ENCODE measurements at places on chromosomes 1 and 21. TPM values are rescaled to one million over a fixed set of nuclear protein-coding genes. Genes with fewer than 3 reads are reported as not detected.

The C1orf232 gene
- total RNA-seq = not detected

The DNALI1 gene
- 36.5 TPM for total RNA-seq

The MYBPH gene
- total RNA-seq = not detected

GRCh38 chr1:2383576-2383975 is 7.8 kb downstream of the MORN1 start:
- H3K4me3 ChIP-seq = no peak overlapping the region
- DNase-seq = no peak
- H3K4me1 ChIP-seq = no peaks in the 10 kb centered on the region
- H3K27me3 ChIP-seq = no peaks in the 10 kb centered on the region
- H3K36me3 ChIP-seq = no peaks in the 10 kb centered on the region

GRCh38 chr1:165904948-165905347 is 77.5 kb downstream of the UCK2 start:
- H3K27me3 ChIP-seq = no peaks in the 10 kb centered on the region
- no peak overlapping the region for H3K27ac ChIP-seq
- no peaks in the 10 kb centered on the region for H3K36me3 ChIP-seq
- DNase-seq = no peak

- no peak overlapping the region for H3K4me3 ChIP-seq
- no peak for DNase-seq
- H3K36me3 ChIP-seq = no peaks in the 10 kb centered on the region
- no peaks in the 10 kb centered on the region for H3K4me1 ChIP-seq
- no peaks in the 10 kb centered on the region for H3K27me3 ChIP-seq
Observed at GRCh38 chr1:222285526-222285925, 262.4 kb downstream of the HHIPL2 start.

DNA sequence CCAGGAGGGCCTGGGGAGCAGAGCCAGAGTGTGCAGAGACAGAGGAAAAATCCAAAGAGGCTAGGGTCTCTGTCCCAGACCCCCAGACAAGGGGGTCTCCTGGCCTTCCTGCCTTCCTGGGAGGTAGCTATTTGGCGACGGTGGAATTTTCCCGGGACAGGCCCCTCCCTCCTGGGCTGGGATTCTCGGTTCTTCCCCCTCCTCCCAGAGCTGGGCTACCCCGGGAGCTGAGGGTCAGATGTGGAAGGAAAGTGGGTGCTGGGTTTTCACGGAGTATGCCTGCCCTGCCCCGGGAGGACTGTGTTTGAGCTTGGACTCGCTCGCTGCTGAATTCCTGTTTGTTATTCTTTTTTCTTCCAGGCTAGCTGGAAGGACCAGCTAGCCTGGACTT is 759 bp downstream of the AMPD2 start:
- H3K4me3 ChIP-seq = peak overlapping the region; percentile 79
- no peaks in the 10 kb centered on the region for H3K36me3 ChIP-seq
- peaks cover 22% of the 10 kb centered on the region for H3K4me1 ChIP-seq
- peak; percentile 46 for DNase-seq
- no peaks in the 10 kb centered on the region for H3K27me3 ChIP-seq

GRCh38 chr1:240883490-240883889 is 271.5 kb upstream of the GREM2 start:
- no peaks in the 10 kb centered on the region for H3K27me3 ChIP-seq
- no peak overlapping the region for H3K4me3 ChIP-seq
- no peaks in the 10 kb centered on the region for H3K4me1 ChIP-seq
- no peak overlapping the region for H3K27ac ChIP-seq
- DNase-seq = no peak

DNA sequence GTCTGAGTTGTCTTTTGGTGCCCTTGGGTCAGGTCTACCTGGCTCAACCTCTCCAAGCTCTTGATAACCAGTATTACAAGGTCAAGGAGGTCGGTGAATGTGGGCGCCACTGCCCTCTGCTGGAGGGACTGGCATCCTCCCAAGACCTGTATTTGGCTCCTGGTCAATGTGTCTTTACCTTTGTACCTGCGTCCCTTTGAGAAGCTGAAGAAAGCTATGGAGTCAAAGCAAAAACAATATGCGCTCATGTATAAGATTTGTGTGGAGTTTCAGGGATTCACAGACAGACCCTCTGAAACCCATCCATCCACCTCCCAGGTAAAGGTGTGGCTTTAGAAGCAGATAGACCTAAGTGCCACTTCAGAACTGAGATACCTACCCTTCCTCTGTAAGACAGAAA is 61.8 kb upstream of the NBL1 start:
- H3K27me3 ChIP-seq = no peaks in the 10 kb centered on the region
- H3K4me1 ChIP-seq = no peaks in the 10 kb centered on the region
- no peak overlapping the region for H3K4me3 ChIP-seq
- peak; percentile 60 for DNase-seq

- H3K4me3 ChIP-seq = no peak overlapping the region
- H3K4me1 ChIP-seq = no peaks in the 10 kb centered on the region
- no peaks in the 10 kb centered on the region for H3K36me3 ChIP-seq
- no peaks in the 10 kb centered on the region for H3K27me3 ChIP-seq
- no peak overlapping the region for H3K27ac ChIP-seq
- DNase-seq = no peak
Observed at GRCh38 chr1:20160034-20160433, 20.9 kb downstream of the PLA2G2F start.

GRCh38 chr1:185208626-185209180 is 51.7 kb downstream of the SWT1 start:
- H3K4me3 ChIP-seq = no peak overlapping the region
- H3K36me3 ChIP-seq = no peaks in the 10 kb centered on the region
- no peaks in the 10 kb centered on the region for H3K4me1 ChIP-seq
- DNase-seq = no peak

- H3K4me3 ChIP-seq = no peak overlapping the region
- peak; percentile 64 for DNase-seq
- H3K27me3 ChIP-seq = no peaks in the 10 kb centered on the region
- H3K4me1 ChIP-seq = peaks cover 3% of the 10 kb centered on the region
Observed at GRCh38 chr1:241627453-241628259, 12.5 kb downstream of the CHML start.

- no peak for DNase-seq
- no peak overlapping the region for H3K4me3 ChIP-seq
- H3K27me3 ChIP-seq = no peaks in the 10 kb centered on the region
- no peak overlapping the region for H3K27ac ChIP-seq
- no peaks in the 10 kb centered on the region for H3K36me3 ChIP-seq
- peaks cover 4% of the 10 kb centered on the region for H3K4me1 ChIP-seq
Observed at GRCh38 chr1:169086603-169087455, 19.7 kb upstream of the ATP1B1 start.

DNA sequence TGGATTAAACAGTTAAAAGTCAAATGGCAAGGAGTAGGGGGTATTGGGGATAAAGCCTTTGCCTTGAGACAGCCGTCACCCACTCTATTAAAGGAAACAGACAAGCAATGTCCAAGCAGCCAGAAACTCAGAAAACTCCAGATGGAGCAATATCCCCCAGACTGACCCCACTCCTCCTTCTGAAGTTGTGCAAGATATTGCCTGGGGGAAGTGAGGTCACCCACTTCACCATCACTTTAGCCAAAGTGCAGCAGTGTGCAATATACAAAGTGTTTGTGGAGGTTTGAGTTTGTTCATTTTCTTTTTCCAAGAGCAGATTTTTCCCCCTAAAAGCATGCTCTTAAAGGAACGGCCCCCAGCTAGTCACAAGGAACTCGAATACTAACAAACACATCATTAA is 125.1 kb downstream of the ETS2 start:
- H3K27me3 ChIP-seq = no peaks in the 10 kb centered on the region
- no peak for DNase-seq
- no peaks in the 10 kb centered on the region for H3K36me3 ChIP-seq
- H3K4me3 ChIP-seq = no peak overlapping the region
- H3K4me1 ChIP-seq = no peaks in the 10 kb centered on the region
- H3K27ac ChIP-seq = no peak overlapping the region

- no peaks in the 10 kb centered on the region for H3K4me1 ChIP-seq
- H3K36me3 ChIP-seq = no peaks in the 10 kb centered on the region
- no peak overlapping the region for H3K4me3 ChIP-seq
Observed at GRCh38 chr1:117209094-117209493, 1.6 kb downstream of the VTCN1 start.

DNA sequence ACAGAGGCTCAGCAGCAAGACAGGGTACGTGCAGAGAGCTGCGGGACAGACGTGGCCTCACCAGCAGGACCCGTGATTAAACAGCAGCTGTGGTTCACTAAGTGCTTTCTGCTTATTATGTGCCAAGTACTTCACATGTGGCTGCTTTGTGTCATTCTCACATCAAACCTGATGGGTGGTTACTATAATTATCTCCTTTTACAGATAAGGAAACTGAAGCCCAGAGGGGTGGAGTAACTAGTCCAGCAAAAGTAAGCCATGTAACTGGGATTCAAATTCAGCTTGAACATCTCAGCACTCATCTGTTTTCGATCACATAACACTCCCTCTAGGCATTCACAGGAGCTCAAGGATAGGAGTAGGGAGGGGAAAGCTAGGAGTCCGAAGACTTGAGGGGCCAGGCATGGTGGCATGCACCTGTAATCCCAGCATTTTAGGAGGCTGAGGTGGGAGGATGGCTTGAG is 50.8 kb upstream of the CLIC4 start:
- H3K36me3 ChIP-seq = no peaks in the 10 kb centered on the region
- no peak for DNase-seq
- H3K27ac ChIP-seq = no peak overlapping the region
- no peaks in the 10 kb centered on the region for H3K27me3 ChIP-seq
- no peak overlapping the region for H3K4me3 ChIP-seq
- H3K4me1 ChIP-seq = no peaks in the 10 kb centered on the region

DNA sequence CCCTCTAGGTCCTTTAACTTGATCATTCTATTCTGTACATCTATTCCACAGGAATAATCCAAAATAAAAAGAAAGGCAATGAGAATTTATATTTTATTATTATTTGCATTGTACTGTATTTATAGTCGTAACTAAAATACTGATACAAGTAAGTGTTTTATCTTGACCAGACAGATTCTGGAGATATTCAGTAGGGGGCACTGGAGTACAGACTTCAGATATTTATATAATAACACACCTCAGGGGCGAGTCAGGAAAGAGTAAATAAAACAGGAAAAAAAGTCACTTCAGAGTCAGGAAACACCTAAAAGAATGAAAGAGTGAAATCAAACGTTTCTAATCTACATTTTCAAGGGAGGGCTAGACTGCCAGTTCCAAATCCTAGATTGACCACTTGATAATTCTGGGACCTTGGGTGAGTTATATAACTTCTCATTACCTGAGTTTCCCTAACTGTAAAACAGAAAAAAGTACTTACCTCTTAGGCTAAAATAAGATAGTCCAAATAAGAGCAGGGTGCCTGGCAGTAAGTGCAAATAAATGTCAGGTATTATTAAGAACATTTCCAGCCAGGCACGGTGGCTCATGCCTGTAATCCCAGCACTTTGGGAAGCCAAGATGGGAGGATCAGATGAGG is 31.1 kb upstream of the MTF1 start:
- H3K27me3 ChIP-seq = no peaks in the 10 kb centered on the region
- no peak overlapping the region for H3K27ac ChIP-seq
- H3K4me3 ChIP-seq = no peak overlapping the region
- no peaks in the 10 kb centered on the region for H3K4me1 ChIP-seq
- peak; percentile 46 for DNase-seq

DNA sequence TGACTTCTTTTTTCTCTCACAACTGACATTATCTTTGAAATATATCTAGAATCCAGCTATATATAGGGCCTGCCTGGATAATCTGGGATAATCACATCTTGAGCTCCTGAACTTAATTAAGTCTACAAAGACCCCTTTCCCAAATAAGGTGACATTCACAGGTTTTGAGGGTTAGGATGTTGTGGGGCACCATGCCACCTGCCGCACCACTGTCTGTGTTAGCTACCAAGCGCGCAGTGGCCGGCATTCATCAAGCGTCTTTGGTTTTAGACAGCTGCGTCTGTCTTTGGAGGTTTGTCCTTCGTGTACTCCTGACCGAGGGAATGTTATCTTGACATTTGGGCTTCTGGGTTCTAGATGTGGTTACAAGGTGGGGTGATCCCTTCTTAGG is 7.5 kb downstream of the TRAPPC10 start:
- H3K27me3 ChIP-seq = no peaks in the 10 kb centered on the region
- peaks cover 7% of the 10 kb centered on the region for H3K4me1 ChIP-seq
- DNase-seq = no peak
- H3K27ac ChIP-seq = no peak overlapping the region
- H3K4me3 ChIP-seq = no peak overlapping the region

DNA sequence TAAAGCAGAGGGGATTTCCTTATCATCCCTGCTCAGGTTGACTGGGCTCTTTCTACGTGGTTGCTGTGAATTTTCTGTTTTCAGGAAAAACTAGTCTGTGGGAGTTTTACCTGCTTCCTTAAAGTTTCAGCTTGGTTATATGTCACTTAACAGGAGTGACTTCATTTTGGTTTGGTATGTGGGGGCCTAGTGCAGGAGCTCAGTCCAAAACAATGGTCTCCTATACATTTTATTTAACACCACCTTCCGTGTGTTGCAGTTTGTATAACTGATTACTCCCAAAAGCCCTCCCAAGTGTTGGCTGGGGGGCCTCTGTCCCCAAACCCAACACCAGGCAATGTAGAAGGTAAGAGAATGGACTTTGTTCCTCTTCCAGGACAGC is 5.3 kb downstream of the IL23R start:
- no peak for DNase-seq
- H3K27me3 ChIP-seq = no peaks in the 10 kb centered on the region
- H3K36me3 ChIP-seq = no peaks in the 10 kb centered on the region
- H3K4me3 ChIP-seq = no peak overlapping the region
- H3K4me1 ChIP-seq = peaks cover 10% of the 10 kb centered on the region
- no peak overlapping the region for H3K27ac ChIP-seq

- H3K36me3 ChIP-seq = peaks cover 7% of the 10 kb centered on the region
- no peak overlapping the region for H3K4me3 ChIP-seq
- no peak for DNase-seq
Observed at GRCh38 chr1:155463865-155464650, 98.5 kb downstream of the ASH1L start.

DNA sequence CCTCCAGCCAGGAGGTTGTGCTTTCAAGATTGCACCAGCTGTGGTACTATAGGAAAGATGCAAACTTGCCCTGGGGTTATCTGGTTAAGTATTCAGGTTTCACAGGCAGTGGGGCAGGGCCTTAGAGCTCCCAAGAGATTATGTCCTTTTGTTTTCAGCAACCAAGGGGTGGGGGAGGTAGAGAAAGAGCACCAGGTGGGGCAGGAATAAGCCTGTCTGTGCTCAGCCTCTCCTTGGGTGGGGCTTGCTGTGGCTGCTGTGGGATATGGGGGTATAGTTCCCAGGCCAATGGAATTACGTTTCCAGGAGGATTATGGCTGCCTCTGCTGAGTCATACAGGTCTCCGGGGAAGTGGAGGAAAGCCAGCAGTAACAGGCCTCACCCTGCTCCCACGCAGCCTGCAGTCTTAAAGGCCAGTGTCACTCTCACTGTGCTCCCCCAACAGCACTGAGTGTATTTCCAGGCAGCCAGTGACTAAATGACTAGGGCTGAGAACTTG is 508.6 kb downstream of the RWDD3 start:
- H3K27me3 ChIP-seq = no peaks in the 10 kb centered on the region
- H3K4me1 ChIP-seq = peaks cover 19% of the 10 kb centered on the region
- H3K36me3 ChIP-seq = no peaks in the 10 kb centered on the region
- peak overlapping the region; percentile 85 for H3K27ac ChIP-seq
- H3K4me3 ChIP-seq = no peak overlapping the region
